ENCODE measurements at places on chromosomes 2 and 18.
A peak's percentile ranks its signal among the peaks of the same experiment; 100 is the strongest.

DNA sequence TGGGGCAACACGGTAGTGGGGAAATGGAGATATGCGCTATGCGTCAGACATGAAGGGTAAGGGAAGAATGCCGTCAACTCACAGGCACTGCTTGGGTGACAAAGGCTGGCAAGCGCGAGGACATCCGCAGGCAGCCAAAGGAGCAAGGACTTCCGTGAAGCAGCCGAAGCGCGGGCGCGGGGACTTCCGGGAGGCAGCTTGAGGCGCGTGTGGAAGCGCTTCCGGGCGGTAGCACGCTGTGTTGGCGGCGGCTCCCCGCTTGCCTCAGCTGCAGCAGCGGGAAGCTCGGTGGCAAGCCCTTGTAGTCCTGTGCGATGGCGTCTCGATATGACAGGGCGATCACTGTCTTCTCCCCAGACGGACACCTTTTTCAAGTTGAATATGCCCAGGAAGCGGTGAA, at the start of gene PSMA8:
Gene PSMA8, plus strand, starts transcription at position 218 of the 400 bp plus-strand sequence. Its CDS starts 97 bp downstream, at position 315.
- DNase-seq = no peak

- DNase-seq = no peak
These were observed 24.5 kb downstream of the KCNF1 start for GRCh38 chr2:10935953-10936942.

DNA sequence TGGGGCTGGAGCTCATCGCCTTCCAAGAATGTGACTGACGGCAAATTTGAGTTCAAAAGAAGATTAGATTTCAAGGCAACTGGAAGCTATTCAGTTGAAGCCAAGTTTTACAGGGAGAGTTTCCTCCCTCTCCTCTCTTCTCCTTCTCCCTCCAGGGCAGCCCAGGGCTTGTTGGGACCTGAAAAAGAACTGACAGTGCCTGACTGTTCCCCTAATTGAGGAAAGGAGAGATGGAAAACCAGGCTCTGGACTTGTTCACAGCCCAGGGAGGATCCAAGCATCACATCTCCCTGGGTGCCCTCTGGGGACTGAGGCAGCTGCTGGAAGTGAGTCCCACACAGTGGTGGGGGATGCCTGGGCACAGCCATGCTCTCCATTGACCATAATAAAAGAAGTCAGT, 88.1 kb downstream of the THNSL2 start:
- no peak for DNase-seq

- peak; percentile 22 for DNase-seq
These were observed 10.9 kb downstream of the MEP1B start for GRCh38 chr18:32200766-32201165.

GRCh38 chr2:110157153-110157793, 41.7 kb upstream of the MALL start:
- peak; percentile 16 for DNase-seq

DNA sequence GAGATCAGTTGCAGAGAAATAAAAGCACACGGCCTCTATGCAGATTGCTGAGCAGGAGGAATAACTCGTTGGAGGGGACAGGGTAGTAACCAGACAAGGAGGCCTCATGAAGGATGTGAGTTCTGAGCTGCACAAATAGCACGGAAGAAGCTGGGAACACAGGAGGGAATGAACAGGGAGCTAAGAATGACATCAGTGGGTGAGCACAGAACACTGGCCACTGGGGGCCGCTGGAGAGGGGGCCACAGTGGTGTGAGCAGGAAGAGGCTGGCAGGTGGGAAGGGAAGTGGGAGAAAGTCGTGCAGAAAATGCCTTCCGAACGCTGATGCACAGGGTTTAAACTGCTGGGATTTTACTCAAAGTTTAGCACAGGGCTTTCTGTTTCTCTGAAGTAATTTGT, 61.0 kb downstream of the ZAP70 start:
- DNase-seq = no peak

- no peak for DNase-seq
These were observed 128.0 kb upstream of the FBXO11 start for GRCh38 chr2:48034295-48034694.

GRCh38 chr2:161206471-161207032, 46.3 kb downstream of the TANK start:
- DNase-seq = no peak

- DNase-seq = no peak
These were observed 177.5 kb downstream of the LPIN1 start for GRCh38 chr2:11923935-11924334.

- no peak for DNase-seq
These were observed 67.4 kb downstream of the STEAP3 start for GRCh38 chr2:119290859-119291587.

DNA sequence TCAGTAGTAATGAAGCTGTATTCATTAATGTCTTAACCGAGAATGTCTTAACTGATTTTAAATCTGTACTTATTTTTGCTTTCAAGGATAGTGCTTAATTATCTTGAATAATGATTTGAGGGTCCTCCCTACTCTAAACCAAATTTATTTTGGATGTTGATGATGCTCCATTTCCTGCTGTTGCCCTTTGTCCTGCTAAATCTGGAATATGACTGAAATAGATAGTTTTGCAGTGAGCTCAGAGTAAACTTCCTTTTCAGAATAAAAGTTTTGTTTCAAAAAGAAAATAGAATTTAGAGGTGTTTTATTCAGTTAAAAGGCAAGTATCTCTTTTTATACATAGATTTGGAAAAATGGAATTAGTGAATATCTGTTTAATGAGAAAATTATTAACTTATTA, 8.1 kb downstream of the NBEAL1 start:
- no peak for DNase-seq

DNA sequence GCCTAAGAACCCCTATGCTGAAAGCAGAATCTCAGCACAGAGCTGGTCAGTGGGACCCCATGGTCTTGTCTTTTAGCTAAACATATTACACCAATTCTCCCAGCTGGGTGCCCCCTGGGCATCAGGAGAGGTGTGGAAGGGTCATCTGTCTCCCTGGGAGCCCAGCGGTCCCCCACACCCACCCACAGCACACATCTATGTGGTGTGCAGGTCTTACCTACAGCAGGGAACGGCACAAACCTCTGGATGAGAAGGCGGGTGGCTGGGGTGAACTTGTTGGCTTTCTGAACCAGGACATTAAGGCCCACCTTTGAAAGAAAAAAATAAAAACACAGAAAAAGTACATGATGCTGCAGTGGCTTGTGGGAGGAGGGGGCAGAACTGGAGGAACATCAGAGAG, 70.7 kb downstream of the EMX1 start:
- DNase-seq = no peak

DNA sequence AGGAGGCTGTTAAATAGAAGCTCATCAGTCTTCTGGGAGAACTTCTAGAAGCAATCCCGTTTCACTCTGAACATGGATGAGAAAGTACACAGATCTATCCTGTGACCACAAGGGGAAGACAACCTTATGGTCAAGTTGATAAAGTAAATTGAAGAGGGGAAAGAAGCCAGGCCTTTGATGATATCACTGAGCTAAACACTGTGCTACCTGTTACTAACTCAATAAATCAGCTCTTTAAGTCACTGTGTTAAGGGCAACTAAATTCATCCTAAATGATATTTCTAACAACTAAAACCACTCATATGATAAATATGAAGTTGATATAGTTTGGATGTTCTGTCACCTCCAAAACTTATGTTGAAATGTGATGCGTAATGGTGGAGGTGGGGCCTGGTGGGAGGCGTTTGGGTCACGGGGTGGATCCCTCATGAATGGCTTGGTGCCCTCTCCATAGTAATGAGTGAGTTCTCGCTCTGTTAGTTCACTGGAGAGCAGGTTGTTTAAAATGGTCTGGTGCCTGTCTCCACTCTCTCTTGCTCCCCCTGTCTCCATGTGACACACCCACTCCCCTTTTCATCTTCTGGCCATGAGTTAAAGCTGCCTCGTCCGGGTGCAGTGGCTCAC, 23.6 kb downstream of the OLA1 start:
- no peak for DNase-seq

DNA sequence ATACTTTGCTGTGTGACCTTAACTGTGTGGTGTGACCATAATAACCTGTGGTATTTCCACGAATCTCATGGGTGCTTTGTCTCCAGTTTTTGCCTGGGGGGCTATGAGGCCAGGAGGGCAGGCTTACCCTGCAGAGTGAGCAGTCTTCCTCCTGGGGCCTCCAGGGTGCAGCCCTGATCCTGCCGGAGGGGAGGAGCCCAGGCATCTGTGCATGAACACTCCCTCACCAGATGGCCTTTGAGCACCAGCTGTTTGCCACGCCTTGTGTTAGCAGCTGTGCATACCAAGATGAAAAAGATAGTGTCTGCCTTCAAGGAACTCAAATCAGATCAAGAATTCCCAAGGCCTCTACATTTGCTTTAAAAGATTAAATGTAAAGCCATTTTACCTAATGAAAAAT, 75.0 kb upstream of the RBM44 start:
- DNase-seq = no peak

DNA sequence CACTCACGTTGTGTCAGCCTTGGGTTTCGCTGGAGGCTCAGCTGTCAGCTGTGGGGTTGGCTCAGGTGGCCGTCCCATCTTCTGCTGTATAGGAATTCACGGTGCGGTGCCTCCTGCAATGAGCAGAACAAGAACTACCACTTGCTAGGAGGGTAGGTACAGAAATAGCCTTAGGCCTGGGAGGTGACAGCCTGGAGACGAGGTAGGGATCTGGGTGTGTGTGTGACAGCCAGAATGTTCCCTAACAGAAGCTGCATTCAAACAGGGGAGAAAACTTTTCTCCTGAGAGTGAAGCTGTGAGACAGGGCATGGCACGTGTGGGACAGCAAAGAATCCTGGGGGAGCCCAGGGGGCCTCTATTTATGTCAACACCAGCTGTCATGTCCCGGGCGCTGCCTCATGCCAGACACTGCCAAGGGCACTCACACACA, 8.4 kb upstream of the MAL start:
- no peak for DNase-seq

DNA sequence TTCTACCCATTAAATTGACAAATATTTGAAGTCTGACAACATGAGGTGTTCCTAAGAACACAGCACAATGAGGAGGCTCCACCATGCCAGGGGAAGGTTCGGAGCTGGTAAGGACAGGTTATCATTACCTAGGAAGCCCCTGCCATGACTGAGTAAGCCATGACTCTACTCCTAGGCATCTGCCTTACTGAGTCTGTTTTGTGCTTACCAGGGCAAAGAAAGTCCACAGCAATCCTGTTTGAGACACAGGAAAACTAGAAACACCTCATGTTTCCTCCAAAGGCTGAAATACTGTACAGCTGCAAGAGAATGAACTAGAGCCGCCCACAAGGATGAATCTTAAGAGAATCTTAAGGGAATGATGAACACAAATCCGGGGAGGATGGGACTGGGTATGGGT, 11.6 kb downstream of the TGFBRAP1 start:
- no peak for DNase-seq

DNA sequence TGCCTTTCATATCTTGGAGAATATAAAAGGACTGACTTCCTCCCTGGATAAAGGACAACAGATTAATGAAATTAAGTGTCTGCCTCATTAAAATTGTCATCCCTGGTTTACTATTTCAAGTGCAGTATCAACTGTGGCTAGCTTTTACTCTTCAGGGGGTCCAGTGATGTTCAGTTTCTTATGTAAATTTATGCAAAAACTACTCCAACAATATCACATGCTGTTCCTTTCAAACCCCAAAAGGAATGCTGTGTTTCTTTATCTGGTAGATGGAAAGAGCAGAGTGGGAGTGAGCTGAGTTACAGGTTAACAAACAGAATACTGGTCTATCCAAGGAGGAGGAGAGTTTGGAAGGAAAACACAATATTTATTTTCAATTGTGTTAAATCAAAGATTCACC, 283.7 kb upstream of the VWC2L start:
- peak; percentile 66 for DNase-seq

DNA sequence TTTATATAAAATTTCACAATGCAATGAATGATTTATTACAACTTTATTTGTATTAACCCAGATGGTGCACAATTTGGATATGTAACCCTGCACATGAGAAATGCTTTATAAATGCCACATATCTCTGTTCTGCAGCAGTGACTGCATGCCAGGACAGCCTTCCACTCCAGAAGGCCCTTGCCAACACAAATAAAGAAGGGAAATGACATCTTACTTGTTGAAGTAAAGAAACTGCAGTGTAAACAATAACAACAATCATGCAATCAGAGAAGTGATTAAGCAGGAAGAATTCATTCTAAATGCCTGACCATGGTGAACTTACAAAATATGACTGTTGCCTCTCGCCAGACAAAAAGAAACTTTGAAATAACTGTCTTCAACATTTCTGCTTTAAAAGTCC, 129.9 kb upstream of the CHST9 start:
- DNase-seq = no peak

DNA sequence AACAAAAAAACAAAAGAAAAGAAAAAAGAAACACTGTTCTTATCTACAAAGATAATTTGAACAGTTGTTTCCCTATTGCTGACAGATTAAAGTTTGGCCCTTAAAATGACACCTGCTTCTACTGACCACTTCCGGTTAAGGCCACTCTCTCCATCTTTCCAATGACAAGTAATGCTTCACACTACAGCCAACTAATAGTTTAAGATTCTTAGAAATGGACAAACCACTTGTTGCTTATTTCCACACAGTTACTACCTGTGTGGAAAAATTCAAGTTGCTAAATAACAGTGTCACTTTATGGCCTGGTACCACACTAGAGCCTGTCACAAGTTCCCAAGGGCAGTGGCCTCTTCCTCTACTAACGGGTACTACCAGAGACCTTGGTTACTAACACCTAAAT, 2.4 kb downstream of the TMEM185B start:
- DNase-seq = no peak

DNA sequence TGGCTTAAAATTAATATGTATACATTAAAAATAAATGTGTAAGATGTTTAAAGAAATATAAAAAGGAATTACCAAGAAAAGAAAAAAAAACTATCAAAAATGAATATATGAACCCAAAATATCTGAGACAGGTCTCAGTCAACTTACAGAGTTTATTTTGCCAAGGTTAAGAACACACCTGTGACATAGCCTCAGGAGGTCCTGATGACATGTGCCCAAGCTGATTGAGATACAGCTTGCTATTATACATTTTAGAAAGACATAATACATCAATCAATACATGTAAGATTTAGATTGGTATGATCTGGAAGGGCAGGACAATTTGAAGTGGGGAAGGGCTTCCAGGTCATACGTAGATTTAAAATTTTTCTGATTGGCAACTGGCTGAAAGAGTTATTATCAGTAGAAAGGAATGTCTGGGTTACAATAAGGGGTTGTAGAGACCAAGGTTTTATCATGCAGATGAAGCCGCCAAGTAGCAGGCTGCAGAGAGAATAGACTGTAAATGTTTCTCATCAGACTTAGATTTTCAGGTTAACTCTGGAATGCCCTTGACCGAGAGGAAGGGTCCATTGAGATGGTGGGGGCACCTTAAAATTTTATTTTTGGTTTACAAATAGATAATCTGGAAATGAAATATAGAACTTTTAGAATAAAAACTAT, 74.7 kb downstream of the EXOC6B start:
- no peak for DNase-seq

- no peak for DNase-seq
These were observed 85.2 kb downstream of the MDH1 start for GRCh38 chr2:63673865-63674533.

GRCh38 chr2:63066265-63066664, 15.6 kb downstream of the OTX1 start:
- DNase-seq = no peak

GRCh38 chr2:151508519-151508918, 98.8 kb downstream of the RIF1 start:
- no peak for DNase-seq

Data from SK-N-MC (cell line).